Activated effector memory CD4-positive, alpha-beta T cell treated with anti-CD3 and anti-CD28 coated beads, Interleukin-2, amount 50 U/mL, for 16 hours (primary cell): ENCODE measurements at places on chromosomes 5 and 9.
A peak's percentile ranks its signal among the peaks of the same experiment; 100 is the strongest.

DNA sequence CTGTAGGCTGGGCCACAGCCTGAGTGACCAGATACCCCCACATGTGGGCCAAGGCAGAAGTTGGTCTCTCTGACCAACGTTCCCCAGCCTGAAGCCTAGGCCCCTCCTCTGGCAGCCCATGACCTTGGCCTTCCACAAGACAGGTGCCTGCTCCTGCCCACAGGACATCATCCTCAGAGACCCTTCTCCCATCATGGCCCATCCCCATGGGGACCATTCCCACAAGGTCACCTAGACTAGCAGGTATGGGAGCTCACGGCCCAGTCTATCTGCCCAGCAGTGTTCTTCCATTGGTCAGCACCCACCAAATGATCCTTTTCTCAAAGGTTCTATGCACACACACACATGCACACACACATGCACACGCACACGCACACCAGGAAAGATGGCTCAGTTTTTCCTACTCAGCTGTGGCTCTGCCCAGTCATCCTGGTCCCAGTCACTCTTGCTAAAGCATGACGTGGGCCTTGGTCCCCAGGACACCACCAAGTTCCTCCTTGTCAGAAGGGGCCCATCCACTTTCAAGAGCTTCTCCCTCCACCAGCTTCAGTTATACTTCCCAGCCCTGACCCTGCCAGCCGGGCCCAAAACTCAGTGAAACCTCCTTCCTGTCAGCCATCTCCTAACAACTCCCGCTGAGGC, 65.4 kb downstream of the PAX5 start:
- peak; percentile 28 for DNase-seq

- no peak for DNase-seq
These were observed 36.2 kb downstream of the GRIN3A start for GRCh38 chr9:101702257-101702656.

DNA sequence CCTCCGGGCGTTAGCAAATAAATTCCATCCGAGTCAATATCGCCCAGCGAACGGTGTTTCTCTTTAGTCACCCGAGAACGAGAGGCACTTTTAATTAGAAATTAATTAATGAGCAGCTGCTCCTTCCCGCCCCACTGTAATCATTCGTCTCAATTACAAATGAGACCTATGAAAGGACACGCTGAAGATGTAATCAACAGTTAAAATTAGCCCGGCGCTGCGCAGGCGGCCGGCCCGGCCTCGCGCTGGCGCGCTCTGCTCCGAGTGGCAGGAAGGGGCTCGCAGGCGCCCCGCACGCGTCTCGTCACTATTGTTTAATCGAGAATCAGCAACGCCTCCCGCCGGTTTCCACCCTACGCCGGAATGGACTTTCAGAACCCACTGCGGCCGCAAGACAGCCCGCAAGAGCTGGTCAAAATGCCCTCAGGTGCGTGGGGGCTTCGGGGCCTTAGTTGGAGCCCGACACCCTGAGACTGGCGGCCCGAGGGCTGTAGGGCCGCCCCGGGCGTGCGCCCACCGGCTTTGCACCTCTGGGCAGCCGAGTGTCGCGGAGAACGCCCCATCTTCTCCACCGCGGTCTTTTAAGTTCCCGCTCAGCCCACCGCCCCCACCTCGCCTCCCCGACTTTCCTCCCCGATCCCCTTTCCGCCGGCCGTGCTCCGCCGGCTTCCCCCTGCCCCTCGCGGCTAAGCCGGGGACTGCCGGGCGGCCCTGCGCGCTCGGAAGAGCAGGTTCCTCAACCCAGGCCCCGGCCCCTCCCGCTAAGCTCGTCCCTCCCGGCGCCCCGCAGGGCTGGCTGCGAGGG, 597 bp upstream of the IRX4 start:
- no peak for DNase-seq

GRCh38 chr9:108543251-108543778, 312.5 kb downstream of the ACTL7B start:
- DNase-seq: no peak

GRCh38 chr9:121720311-121721057, 69.0 kb downstream of the DAB2IP start:
- DNase-seq: no peak

DNA sequence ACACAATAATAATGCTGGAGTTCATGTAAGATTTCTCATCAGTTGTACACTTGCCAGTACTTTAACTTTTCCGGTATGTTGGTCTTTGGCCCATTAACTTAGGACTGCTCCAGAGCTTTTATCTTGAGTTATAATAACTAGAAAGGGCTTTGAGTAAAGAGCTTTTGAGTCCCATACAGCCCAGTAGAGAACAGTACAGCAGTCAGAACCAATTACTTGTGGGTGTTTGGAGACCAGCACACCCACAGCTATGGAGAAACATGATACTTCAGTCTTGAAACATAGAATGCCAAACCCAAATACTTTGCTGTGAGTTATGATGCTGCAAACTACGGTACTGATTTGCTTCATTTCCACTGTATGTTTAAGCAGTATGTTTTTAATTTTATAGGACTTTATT, 374.3 kb downstream of the CCDC171 start:
- DNase-seq: no peak

DNA sequence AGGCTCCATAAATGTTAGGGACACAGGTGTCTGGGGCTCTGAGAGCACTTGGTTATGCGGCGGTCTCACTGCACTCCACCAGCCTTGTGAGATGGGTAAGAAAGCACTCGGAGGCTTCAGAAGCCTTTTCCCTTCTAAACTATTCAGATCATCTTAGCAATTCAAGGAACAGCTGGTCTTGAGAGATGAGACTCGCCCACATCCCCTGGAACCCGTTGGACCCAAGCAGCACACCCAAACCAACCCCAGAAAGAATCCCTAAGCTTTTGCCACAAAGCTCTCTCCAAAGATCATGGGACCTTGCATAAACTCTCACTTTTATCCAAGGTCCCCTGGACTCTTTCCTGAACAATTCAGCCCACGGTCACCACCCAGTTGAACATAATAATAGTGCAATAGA, 90.2 kb downstream of the RAPGEF1 start:
- no peak for DNase-seq

GRCh38 chr9:98641695-98642094, 67.0 kb downstream of the GABBR2 start:
- no peak for DNase-seq

- DNase-seq: no peak
These were observed at the start of gene IRX4 for GRCh38 chr5:1882337-1883119. IRX4 (minus strand) TSS chr5:1882925; CDS start chr5:1882647, 278 bp downstream.

DNA sequence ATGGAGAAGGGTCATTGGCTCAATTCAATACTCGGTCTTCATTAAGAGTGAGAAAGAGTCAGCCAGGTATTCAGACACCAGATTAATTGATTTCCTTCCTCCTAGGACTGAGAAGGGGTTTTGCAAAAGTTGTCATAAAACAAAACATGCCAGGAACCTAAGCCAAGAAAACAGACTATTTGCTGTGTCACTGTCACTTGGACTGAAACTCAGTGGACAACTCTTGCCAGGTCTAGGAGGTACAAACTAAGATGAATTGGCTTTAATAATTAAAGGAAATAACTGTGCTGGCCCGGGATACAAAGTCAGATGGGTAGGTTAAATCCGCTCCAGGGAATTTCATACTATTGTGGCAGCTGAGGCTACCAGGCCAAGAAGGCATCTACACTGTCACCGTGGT, 71.1 kb upstream of the TBC1D9B start:
- no peak for DNase-seq

DNA sequence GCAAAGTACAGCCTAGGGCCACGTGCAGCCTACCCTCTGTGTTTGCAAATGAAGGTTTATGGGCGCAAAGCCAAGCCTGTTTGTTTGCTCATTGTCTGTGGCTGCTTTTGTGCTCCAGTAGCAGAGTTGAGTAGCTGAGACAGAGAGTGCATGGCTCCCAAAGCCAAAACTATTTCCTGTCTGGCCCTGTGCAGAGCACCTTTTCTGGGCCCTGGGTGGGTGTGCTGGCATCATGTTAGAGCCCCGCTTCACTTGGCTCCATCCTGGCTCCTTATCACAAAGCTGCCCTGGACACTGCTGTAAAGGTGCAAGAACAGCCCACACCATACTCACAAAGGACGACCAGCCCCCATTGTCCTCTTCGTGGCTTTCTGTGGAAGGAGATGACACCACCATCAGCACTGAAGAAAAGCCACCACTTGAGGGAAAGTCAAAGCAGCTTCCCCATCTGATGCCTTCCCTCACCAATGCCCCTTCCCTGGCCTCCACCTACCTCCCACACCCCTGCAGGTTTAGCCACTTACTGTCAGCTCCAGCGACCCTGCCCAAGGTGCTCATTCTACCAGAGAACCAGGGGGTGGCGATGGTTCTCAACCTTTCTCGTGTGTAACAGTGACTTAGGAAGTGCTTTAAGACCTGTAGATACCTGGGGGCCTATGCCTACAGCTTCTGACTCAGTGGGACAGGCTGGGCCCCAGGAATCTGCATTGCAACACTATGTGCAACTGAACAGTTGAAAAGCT, 23.4 kb downstream of the LCP2 start:
- DNase-seq: peak; percentile 84

DNA sequence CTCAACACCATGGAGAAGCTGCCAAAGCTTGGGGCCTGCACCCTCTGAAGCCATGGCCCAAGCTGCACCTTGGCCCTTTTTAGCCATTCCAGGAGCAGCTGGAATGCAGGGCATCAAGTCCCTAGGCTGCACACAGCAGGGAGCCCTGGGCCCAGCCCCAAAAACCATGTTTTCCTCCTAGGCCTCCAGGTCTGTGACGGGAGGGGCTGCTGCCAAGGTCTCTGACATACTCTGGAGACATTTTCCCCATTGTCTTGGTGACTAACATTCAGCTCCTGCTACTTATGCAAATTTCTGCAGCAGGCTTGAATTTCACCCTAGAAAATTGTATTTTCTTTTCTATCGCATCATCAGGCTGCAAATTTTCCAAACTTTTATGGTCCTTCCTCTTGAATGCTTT, 64.6 kb downstream of the ELOVL7 start:
- no peak for DNase-seq

GRCh38 chr5:74636149-74636548, 4.4 kb downstream of the ENC1 start:
- no peak for DNase-seq

DNA sequence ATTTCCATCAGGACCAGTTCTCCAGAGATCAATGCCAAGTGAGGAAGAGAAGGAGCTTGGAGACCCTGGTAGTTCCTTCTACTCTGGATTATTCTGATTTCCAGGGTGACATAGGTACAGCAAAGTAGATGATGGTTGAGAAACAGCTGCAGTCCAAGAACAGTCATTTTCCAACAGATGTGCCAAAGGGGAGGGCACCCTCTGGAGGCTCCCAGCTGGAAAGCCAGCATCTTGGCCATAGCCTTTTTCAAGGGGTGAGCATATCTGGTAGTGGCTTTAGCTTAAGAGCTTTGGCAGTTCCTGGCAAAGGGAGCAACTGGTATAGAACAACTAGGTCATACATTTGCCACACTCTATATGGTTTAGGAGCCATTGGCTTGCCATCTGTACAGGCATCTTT, 492.7 kb downstream of the RASEF start:
- no peak for DNase-seq

DNA sequence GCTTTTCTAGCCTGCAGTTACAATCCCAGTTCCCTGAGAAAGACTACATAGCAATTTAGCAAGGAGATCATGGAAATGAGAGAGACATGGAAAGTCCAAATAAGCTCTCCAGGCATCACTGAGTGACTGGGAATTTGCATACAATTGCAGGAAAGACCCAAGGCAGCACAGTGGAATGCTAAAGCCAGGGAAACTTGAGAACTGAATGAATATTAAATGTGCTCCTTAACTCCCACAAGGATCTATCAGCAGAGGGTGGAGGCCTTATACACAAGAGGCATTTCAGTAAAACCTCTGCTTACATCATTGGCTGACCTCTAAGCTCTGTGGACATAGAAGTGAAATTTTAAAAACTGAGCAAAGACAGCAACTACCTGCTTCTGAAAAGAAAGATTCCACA, 355.6 kb upstream of the DAB2 start:
- DNase-seq: no peak

GRCh38 chr9:805151-805550, 36.3 kb upstream of the DMRT1 start:
- DNase-seq: no peak

DNA sequence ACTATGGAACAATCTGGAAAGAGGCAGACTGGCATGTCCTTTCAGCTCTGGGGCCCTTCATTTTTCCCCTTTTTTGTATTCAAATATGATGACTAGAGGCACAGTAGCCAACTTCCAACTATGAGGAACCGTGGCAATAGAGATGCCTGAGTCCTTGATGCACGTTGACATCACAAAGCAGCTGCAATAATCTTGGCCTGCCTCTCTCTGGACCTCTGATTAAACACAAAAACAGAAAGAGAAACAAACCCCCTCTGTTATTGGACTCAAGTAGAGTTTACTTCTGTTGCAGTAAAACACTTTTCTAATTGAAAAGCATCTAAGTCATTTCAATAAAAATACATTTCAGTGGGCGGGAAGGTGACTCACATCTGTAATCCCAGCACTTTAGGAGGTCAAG, 122.2 kb upstream of the GRAMD2B start:
- DNase-seq: no peak

- no peak for DNase-seq
These were observed 342.2 kb downstream of the LRRC70 start for GRCh38 chr5:62920856-62921255.

DNA sequence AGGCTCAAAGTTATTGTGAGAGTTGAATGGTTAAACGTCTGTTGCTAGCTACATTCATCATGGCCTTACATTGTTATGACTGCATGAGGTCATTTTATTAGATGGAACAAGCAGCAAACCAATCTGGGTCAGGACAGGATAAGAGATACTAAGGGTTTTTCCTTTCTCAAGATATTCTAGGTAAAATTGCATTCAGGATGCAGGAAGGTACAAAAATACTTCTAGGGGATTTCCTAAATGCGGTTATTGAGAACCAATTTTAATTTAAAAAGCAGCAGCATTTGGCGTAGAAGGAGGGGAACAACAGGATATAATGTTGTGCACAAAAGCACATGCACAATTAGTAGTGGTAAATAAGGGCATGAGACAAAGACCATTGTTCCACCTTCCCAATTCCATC, 39.2 kb upstream of the LURAP1L start:
- no peak for DNase-seq

- DNase-seq: no peak
These were observed 4.5 kb downstream of the STC2 start for GRCh38 chr5:173323799-173324114.

DNA sequence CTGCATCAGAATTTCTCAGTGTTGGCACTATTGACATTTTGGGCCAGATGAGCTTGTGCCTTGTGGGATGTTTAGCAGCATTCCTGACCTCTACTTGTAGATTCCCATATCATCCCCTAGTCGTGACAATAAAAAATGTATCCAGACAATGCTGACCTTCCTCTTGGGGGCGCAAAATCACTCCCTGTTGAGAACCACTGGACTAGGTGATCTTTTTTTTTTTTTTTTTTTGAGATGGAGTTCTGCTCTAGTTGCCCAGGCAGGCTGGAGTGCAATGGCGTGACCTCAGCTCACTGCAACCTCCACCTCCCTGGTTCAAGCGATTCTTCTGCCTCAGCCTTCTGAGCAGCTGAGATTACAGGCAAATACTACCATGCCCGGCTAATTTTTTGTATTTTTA, 22.6 kb downstream of the STXBP1 start:
- no peak for DNase-seq

GRCh38 chr5:181100121-181100875, 30.7 kb downstream of the OR2V1 start:
- DNase-seq: no peak
